A549 (cell line): ENCODE measurements at places on chromosomes 5 and 9.

DNA sequence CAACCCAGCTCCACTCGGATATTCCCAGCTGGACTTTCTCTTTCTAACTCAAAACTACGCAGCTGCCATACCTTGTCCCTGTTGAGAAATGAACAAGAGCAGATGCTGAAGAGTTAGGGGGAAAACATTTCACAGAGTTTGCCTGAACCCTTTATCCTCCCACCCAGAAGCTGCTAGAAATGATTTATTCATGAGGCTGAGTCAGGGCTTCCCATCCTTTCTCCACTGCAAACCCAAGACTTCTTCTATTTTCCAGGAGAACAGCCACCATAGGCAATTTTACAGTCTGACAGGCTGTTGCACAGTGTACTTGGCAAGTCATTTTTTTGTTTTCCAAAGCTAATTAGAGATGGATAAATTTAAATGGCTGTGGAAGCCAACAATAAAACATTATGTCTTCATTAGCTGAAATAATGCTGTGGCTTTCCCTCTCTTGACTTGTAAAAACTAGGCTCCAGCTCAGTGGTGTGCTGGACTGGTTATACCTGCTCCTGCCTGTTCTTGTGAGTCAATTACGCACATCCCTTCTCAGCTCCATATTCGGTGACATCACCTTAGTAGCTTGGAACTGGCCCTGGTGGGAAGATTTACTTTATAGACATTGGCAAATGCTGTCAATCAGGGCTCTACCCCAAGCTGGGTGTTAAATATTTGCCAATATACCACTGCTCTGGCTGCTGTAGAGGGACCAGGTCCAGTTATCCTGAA lies 71.9 kb downstream of the KIF4B start:
- DNase-seq, result no peak

GRCh38 chr9:122204055-122204454 lies 24.7 kb downstream of the LHX6 start:
- DNase-seq, result no peak

DNA sequence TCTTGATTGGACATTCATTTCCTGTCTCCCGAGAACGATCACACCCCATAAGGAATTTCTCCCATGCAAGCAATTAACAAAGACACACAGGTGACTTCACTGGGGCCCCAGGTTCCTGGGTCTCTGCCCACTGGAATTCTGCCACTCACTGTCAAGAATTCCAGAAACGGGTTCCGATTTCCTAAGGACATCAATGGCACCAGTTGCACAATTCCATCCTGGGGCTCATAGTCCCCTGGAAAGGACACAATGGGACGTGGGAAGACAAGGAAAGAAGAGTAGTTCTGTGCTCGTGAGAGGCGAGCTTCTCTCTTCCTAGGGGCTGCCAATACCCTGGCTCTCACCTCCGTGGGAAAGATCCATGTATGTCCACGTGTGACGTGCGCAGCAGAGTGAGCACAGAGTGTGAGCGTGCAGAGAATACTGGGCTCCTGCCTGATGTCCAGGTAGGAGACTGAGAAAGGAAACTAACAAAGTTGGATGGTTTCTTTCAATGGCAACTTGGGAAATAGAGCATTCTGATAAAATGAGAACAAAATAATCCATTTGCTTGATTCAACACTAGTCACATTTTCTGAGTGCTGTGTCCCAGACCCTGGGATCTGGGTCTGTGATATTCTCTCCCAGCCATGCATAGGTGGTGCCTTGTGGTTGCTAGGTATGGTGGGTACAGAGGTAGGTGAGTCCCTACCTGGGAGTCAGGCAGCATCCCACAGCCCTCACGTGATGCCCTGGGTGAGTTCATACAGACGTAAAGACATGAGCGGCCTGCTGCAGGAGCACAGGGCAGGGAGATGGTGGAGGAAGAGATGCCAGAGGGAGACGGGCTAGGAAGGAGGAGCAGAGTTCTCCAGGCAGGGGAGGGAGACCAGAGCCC lies 159.8 kb downstream of the COL23A1 start:
- DNase-seq, result no peak

DNA sequence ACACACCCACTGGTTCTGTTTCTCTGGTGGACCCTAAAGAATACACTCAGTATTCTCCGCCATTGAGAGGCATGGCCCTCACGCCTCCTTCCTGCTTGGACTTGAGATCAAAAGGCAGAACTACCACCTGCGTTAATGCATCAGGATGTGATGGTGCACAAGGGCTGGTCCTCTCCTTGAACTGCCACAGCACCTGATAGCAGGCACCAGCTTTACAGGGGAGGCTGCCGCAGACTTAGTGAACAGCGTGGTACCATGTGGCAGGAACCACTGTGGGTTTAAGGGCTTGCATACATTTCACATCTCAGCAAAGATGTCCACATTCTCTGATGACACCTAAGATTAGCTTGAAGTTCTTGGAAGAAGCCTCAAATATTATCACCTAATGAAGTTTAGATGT lies 208.7 kb downstream of the GADD45G start:
- no peak for DNase-seq

- peak; percentile 30 for DNase-seq
Measured at GRCh38 chr9:134544388-134545214, 97.0 kb upstream of the COL5A1 start.

DNA sequence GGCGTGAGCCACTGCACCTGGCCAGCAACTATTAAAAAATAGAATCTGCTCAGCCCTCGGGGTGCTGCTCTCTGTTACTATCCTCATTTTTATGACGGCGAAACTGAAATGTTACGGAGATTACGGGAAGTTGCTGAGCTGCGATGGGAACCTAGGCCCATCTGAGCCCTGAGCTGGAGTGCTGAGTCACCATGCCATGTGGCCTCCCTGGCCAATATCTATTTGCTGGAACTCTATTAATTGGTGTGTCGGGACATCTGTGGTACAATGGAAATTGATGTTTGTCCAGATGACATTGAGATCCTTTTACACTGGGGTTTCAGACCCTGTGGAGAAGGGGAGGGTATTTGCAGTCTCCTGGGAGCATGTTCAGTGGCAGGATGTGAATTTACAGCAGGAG lies 8.1 kb downstream of the PRDM12 start:
- no peak for DNase-seq

GRCh38 chr5:530001-530955 lies 6.0 kb upstream of the SLC9A3 start:
- no peak for DNase-seq

DNA sequence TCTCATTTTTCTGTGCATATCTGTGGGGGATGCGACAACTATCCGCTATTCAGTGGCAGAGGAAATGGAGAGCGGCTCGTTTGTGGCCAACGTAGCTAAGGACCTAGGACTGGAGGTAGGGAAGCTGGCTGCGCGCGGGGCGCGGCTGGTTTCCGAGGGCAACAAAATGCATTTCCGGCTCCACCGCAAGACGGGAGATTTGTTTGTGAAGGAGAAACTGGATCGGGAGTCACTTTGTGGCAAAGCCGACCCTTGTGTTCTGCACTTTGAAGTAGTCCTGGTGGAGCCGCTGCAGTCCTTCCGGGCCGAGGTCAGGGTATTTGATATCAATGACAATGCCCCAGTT lies 320 bp downstream of the PCDHB1 start:
- no peak for DNase-seq

DNA sequence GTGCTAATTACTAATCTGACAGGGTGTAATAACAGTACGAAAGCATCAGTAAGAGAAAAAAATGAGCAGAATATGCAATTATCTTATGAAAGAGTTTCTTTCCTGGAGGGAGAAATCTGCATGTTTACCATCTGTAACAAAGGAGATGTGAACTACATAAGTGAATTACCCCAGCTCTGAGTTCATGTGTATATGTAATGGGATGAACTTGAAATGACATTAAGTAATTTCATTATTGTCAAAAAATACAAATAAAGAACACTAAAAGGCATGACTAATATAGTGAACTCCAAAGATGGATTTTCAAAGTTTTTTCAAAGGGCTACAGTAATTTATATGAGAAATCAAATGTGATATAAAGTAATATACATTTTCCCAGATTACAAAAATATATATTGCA lies 944.0 kb downstream of the MAT2B start:
- DNase-seq, result no peak

- DNase-seq, result no peak
Measured at GRCh38 chr5:8828596-8829322, 717.1 kb downstream of the SEMA5A start.

DNA sequence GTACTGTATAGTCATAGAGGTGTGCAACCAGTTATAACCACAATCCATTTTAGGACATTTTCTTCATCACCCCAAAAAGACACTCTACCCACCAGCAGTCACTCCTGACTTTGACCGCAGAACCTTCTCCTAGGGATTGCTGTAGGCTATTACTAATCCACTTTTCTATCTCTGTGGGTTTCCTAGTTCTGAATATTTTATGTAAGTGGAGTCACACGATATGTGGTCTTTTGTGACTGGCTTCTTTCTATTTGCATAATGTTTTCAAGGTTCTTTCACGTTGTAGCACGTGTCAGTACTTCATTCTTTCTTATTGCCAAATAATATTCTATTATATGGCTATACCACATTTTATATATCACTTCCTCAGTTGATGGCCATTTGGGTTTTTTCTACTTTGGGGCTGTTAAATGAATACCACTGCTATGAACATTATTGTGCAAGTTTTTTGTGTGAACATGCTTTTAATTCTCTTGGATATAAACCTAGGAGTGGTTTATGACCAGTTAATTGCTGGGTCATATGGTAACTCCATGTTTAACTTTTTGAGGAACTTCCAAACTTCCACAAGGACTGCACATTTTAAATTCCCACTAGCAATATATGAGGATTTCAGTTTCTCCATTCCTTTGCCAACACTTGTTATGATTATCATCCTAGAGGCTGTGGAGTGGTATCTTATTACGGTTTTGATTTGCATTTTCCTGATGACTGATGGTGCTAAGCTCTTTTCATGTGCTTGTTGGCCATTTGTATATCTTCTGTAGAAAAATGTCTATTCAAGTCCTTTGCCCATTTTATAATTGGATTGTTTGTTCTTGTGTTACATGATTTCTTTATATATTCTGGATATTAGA lies 37.8 kb downstream of the MRRF start:
- no peak for DNase-seq

GRCh38 chr5:177431317-177432142 lies 5.1 kb downstream of the GRK6 start:
- DNase-seq, result no peak

DNA sequence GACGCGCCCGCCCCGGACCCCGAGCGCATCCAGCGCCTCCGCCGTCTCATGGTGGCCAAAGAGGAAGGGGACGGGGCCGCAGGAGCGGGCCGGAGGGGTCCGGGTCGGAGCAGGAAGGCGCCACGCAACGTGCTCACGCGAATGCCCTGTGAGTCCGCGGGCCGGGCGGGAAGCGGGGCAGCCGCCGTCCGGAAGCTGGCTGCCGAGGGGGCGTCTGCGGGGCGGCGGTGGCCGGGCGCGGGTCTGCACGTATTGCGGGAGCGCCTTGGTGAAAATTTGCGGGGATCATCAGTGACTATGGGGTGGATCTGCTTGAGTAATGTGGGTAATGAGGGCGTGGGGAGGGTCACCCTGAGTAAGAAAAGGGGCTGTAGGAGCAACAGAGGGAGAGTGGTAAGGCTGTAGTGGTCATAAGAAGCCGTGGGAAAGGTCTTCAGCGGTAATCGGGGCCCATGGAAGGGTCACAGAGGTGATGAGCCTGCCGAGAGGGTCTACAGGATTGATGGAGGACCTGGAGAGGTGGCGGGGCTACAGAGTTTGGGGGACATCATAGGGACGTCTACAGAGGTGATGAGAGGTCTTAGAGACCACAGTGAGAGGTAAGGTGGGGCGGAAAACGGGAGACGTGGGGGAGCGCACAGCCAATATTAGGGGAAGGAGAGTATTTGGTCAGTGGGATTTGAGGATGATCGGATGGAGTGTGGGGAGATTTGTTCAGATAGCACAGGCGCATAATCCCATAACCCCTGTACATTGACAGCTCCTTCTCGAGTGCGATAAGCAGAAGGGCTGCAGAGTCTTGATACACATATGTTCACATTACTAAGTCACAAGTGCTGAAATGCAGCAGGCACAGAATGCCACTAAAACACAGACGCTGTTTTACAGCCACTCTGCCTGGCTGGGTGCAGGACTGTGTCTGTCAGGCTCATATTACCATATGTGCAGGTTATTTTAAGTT lies 819 bp downstream of the LSM11 start:
- DNase-seq, result no peak

GRCh38 chr9:18921366-18922075 lies 111.5 kb downstream of the SAXO1 start:
- DNase-seq, result no peak

GRCh38 chr9:27791311-27791710 lies 218.0 kb upstream of the C9orf72 start:
- DNase-seq, result no peak

DNA sequence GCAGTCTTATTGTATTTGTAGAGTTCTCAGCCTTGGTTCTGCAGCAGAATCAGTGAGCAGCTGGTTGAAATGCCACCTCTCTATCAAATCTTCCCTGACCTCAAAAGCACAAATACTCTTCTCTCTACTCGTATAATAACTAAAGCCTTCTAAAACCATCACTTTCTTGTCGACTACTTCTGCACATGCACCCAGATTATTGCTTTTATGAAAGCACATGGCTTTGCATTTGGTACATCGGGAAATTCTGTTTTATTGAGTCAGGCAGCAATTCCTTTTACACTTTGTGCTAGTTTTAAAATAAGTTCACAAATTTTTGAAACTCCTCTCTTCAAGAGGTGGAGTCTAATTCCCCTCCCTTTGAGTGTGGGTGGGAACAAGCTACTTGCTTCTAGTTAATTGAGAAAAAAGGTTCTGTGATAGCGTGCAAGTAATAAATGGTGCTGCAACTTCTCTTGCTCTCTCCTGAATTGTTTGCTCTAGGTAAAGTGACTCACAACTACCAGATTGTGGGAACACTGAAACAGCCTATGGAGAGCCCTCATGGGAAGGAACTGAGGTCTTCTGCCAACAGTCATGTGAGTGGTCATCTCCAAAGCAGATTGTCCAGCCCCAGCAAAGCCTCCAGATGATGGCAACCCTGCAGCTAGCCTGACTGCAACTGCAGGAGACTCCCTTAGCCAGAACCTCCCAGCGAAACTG lies 66.0 kb upstream of the TAF1L start:
- DNase-seq, result no peak

- no peak for DNase-seq
Measured at GRCh38 chr5:100950985-100951384, 47.9 kb upstream of the ST8SIA4 start.

GRCh38 chr9:111179577-111179976 lies 141.3 kb upstream of the LPAR1 start:
- DNase-seq, result no peak

- no peak for DNase-seq
Measured at GRCh38 chr5:172498431-172499129, 44.3 kb upstream of the SH3PXD2B start.

DNA sequence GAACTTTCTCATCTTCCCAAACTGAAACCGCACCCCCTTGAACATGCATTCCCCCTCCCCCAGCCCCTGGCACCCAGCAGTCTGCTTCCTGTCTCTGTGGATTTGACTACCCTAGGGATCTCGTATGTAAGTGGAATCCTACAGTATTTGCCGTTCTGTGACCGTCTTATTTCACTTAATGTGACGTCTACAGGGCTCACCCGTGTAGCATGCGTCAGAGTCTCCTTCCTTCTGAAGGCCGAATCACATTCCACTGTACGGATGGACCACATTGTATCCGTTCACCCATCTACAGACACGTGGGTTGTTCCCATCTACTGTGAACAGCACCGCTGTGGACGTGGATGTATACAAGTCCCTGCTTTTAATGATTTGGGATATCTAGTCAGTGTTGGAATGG lies 4.5 kb downstream of the PRRX2 start:
- no peak for DNase-seq

- DNase-seq, result peak; percentile 1
Measured at GRCh38 chr5:63686938-63687337, 275.3 kb downstream of the HTR1A start.
